ENCODE measurements at places on chromosomes 5 and 9.

GRCh38 chr5:26231316-26231715 lies 807.1 kb downstream of the CDH9 start:
- DNase-seq, result no peak

DNA sequence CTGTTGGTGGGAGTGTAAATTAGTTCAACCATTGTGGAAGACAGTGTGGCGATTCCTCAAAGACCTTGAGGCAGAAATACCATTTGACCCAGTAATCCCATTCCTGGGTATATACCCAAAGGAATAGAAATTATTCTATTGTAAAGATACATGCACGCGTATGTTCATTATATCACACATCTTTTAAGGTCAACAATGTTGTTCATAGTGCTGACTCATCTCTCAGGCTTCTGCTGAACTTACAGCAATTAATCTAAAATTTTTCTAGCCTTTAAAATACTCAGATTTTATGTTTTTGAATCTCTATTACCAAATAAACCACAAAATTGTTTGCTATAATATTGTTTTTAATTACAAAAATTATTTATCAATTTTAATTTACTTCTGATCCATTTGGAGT lies 38.8 kb upstream of the ZNF618 start:
- DNase-seq, result no peak

DNA sequence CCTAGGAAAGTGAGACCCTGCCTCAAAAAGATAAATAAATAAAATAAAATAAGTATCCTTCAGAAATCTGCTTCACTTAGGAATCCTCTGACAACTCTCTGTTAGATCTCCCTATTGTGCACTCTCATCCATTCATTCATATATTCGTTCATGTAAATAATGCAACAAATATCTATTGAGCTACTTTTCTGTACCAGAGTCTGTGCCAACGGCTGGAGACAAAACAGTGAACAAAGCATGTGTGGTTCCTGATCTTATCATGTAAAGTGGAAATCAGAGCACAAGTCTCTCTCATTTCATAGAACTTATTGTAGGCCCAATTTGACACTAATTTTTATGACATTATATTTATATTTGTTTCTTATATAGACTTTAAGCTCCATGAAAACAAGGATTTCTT lies 40.3 kb upstream of the DAB2 start:
- no peak for DNase-seq

GRCh38 chr9:86948074-86948929 lies 996 bp upstream of the GAS1 start:
- peak; percentile 79 for DNase-seq

- DNase-seq, result no peak
These were observed 77.4 kb upstream of the MAST4 start for GRCh38 chr5:66518753-66519152.

DNA sequence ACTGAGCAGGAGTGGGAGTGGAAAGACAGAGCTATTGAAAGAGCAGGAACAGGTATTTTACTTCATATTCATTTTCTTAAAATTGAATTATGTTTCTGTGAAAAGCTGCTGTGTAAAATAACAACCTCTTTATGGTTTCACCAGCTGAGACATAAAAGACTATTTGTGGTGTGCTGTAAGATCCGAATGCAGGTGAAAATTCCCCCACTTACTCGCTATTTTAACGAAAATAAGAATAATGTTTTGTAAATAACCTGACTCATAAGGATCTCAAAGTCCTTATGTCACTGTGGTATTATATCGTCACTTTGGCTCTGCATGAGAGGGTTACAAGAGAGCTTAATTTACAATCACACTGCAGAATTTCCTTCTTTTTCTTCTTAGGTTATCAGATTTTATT lies 65.3 kb upstream of the NFIB start:
- DNase-seq, result no peak

- no peak for DNase-seq
These were observed 35.5 kb downstream of the CAMK4 start for GRCh38 chr5:111259636-111260035.

GRCh38 chr9:87656485-87656884 lies 69.4 kb upstream of the CTSL start:
- DNase-seq, result peak; percentile 54

DNA sequence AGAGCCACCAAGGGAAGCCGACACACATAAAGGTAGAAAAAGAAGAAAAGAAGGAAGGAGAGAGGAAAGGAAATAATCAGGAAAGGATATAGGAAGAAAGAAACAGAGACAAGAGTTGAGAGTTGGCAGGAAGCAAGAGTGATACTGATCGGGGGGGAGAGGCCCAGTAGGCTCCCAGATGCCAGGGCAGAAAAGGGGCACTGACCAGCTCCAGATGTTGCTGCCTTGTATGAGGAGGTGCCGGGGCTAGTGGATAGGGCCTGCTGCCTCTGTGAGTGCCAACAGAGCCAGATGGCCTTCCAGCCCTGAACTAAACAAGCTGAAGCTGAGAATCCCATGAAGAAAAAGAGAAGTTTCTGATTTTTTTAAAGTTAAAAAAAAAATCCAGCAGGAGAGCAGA lies 82.0 kb upstream of the TRIM32 start:
- DNase-seq, result no peak

DNA sequence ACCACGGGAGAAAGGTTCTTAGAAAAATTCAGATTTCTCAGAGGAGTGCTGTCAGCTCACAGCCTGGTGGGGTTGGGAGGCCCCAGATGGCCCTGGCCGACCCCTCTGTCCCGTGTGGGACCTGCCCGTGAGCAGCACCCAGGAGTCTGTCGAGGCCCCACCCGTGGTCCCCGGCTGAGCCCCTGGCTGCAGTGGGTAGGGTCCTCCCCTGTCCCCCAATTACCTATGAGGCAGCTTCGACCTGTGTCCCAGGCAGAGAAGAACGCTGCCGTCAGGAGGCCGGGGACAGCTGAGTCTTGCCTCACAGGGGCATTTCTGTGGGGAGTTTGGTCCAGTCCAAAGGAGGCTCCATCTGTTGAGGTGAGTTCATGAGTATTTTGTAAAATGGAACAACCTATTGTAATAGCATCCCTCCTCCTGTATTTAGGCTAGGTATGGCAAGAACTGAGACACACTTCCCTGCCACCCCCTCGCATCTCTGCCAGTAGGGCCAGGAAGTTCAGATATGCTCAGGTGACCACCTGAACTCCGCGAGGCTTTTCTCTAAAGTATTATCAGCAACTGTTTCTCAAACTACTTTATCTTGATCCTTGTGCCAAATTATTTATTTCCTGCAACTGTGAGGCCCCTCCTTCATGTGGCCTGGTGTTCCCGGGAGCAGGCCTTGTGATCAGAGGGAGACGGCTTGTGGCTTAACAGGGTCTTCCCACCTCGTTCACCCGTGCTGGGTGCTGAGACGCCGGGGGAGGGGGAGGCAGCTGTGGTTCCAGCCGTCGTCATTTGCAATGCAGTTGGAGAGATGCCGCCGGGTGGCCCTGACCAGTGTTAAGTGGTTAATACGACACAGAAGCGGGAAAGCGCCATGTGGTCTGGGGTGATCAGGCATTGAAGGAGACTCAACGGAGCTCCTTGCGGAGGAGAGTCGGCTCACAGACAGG lies 1.7 kb downstream of the AHRR start:
- DNase-seq, result no peak

DNA sequence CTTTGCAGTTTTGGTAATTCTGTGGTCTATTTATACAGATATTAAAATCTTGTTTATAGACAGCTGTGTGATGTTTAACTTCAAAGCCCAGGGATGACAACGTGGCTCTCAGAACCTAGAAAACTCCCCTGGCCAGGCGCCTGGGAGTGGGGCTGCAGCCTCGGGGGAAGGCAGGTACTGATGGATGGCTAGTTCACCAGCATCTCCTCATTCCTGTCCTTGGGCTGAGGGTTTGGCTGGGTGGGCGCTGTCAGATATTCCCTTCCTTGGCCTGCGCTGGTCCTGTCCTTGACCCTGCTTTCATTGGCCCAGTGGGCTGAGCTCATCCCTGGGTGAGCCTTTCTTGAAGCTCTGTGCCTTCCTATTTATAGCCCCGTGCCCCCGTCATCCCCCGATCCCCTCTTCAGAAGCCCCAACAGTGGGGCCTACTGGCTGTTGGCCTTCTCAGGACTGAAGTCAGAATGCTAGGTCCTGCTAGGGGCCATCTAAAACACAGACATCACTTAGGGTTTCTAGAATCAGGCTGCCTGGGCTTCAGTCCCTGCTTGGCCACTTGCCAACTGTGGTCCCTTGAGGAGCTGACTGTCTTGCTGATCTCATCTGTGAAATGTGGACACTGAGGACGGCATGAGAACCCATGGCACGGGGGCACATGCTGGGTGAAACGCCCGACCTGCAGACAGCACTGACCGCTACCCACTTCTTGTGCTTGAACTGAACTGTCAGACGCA lies 20.9 kb downstream of the SH3GLB2 start:
- DNase-seq, result no peak

DNA sequence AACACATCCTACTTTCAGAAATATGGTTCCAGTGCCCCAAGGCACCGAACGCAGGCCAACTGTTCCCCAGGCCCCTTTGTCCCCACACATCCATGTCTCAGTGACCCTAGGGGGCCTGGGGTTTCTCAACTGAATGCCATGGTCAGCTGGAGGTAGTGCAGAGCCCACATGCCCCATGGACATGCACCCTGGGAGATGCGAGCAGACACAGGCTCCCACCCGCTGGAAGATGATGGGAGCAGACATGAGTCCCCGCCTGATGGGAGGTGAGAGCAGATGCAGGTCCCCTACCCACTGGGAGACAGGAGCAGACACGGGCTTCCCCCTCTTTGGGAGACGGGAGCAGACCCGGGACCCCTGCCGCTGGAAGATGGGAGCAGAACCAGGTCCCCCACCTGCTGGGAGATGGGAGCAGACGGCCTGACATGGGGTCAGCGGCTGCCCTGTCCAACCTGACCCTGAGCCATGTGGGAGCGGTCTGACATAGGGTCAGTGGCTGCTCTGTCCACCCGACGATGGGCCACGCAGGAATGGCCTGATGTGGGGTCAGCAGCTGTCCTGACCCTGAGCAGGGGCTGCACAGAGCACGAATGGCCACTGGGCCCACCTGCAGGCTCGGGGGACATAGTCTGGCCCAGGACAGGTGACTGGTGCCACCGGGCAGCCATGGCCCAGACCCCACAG lies 18.4 kb downstream of the ZDHHC11B start:
- no peak for DNase-seq

DNA sequence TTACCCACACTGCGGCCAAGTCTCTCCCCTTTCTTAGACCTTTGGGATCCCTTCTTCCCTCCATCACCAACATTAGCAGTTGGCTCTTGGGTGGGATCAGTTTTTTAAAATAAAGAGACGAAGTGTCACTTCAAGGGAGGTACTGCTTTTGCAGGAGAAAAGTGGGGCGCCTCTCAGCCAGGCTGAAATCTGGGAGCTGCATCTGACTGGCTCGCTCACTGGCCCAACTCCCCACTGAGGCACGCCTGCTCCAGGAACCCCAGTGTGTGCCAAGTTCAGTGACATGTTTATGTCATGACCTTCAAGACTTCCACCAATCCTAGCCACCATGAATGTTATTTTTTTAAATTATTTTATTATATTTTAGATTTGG lies 130.5 kb downstream of the MVB12B start:
- DNase-seq, result no peak

DNA sequence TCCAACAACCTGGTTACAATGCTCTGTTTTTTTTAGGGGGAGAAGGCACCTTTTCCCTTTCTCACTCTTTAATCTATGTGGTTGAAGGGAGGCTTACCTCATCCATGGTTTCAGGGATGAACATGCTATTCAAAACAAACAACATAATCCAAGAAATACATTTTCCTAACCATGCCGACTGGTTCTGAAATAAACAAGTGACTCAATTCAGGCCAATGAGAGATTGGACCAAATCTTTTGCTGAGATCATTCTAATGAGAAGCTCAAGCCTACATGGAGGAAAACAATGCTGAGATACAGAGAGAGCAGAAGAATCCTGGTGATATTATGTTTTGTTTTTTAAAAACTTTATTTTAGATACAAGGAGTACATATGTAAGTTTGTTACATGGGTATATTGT lies 46.8 kb upstream of the ELL2 start:
- DNase-seq, result no peak
